IMR-90 (cell line): ENCODE measurements at places on chromosomes 6 and 20. TPM values are rescaled to one million over a fixed set of nuclear protein-coding genes. Genes with fewer than 3 reads are reported as not detected.
A peak's percentile ranks its signal among the peaks of the same experiment; 100 is the strongest.

DNA sequence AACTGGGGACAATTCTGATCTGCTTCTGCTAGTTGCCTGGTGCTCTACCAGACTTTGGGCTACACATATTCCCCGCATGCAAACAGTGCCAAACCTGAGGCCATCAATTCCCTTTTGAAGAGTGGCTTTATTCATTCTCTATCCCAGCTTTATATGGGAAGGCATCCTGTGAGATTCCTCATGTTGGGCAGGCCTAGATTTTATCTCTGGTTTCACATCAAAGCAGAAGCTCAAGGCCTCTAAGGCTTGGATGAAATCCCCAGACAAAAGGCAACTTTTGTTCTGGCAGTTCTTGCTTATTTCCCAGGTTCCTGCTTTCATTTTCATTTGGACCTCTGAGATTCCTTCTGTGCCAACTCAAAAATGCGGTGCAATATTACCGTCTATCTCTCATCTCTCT, 648.8 kb downstream of the QKI start:
- no peak for DNase-seq

- no peak for DNase-seq
Measured at GRCh38 chr20:24739746-24740145, 209.3 kb upstream of the CST7 start.

DNA sequence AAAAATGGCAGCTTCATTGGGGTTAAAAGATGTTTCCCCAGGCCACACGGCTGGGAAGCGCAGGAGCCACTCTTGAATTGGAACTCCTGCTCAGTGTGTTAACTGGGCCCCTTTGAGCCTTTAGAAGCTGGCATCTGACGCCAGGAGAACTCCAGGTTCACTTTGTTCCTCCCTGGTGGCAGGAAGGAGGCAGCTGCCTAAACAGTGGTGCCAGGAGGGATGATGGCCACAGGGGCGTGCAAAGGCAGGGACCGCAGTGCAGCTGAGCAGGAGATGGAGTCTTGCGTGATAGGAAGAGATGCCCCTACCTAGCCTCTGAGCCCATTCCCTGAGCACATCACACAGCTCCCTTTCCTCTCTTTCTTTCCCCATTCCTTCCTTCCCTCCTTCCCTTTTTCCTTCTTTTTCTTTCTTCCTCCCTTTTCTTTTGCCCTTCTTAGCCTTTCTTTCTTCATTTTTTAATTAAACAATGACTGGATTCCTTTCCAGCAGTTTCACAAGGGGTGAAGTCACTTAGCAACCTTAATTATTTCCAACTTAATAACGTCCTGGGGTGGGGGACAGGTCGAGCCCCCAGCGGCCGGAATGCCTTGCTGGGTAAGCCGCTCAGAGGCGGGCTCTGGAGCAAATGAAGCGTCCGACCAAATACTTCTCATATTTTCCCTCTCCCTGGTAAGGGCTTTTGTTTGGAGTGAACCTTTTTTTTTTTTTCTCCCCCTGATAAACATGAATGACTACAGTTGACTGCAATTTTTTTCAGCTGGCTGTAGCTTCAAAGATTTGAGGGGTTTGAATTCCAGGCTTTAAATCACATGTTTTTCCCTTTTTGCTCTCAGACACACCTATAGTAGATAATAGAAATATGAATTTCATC, 20.8 kb upstream of the BMP7 start:
- DNase-seq: no peak

DNA sequence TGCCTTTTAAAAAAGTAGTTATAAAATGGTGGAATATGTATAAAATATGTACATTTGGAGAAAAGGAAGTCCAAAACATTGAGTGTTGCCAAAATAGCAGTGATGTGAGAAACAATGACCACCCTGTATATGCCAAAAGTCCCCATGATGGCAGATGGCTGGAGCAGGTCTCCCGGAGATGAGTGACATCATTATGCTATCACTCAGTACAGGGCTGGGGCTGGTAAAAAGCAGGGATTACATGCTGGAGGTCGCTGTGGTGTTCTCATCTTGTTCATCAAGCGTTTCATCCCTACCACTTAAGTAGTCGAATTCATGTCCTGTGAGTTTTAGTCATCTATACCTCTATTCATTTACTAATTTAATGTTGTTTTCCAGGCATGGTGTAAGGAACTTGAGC, 315.3 kb upstream of the SLC35B3 start:
- no peak for DNase-seq

DNA sequence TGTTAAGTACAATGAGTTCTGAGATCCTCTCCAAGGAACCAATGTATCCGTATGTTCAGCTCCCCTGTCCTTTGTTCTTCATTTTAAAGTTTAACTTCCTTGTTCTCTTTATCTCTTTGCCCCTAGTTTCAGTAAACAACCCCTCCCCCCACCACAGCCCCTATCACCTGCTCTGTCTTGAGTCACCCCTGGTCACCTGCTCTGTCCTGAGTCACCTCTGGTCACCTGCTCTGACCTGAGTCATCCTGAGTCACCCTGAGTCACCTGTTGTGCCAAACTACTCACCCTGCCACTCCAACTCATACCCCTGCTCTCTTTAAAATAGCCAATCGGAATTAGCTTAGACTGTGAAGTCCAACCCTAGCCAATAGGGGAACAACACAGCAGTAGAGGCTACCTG, 288.7 kb upstream of the CDYL start:
- no peak for DNase-seq

DNA sequence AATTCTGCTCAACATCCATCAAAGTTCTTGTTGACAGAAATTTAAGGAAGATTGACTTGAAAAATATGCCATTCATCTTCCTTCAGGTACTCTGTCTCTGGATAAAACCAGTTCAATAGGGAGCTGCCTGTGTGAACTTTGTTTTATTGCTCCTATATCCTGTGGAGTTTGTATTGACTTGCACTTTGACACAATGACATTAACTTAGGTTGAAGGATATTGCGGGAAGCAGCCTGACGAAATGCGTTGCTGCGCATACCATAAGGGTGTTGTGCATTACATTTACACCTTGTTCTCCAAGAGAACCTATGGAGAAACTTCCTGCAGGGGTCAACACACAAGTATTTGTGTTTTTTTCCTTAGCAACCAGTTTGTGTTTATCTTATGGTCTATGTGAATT, 185.4 kb upstream of the GRIK2 start:
- DNase-seq: no peak

DNA sequence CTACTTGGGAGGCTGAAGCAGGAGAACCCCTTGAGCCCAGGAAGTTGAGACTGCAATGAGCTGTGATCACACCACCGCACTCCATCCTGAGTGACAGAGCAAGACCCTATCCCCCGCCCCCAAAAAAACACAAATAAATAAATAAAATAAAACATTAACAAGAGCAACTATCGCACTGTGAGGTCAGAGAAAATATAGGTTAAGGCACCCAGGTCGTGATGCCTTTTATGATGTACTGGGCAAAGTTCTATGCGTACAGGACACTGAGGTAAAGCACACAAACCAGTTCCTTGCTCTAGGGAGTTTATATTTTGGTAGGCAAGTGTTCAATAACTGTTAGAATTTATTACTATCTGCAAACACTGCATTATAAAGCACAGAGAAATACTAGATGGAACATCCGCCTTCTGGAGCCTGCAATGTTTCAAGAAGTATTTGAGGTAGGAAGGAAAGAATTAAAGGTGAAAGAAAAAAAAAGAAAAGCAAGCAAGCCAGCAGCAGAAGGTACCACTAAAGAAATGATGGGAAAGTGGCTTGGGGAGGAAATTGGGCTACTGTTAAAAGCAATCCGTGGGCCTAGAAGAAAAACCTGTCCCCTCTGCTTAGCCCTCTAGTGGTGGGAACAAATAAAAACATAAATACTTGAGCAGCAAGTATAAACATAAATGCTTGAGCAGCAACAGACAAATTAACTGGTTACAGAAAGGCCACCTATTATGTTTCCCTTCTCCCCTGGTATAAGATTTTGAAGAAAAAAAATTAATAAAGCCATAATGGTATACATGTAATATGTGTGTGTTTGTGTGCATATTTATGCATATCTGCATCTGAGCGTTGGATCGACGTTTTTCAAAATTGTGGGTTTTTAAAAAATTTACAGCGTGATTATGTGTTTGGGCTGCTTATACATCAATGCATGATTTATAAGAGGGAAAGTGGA, 128.0 kb downstream of the PHACTR1 start:
- peak; percentile 1 for DNase-seq

- DNase-seq: no peak
Measured at GRCh38 chr6:127538750-127539264, 19.7 kb upstream of the MTCL3 start.

- no peak for DNase-seq
Measured at GRCh38 chr6:25882051-25882496, 8.0 kb upstream of the SLC17A3 start.

DNA sequence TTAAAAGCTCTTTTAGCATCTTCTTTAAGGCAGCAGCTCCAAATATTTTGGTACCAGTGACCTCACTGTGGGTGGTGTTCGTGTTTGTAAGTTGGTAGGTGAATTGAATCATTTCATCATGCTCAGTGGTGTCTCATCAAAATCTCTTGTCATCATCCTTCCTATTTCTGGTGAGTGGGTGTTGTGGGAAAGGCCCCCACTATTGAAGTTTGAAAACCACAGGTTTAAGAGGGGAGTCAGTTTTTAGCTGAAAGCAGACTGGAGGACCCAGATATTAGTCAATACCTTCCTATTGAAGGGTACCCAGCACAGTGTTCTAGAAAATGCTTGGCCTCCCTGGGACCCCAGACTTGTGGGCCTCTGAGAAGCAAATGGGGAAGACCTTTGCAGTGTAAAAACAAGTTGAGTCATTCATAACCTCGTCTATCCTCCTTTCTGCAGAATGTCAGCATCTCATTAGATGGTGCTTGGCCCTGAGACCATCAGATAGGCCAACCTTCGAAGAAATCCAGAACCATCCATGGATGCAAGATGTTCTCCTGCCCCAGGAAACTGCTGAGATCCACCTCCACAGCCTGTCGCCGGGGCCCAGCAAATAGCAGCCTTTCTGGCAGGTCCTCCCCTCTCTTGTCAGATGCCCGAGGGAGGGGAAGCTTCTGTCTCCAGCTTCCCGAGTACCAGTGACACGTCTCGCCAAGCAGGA, 3.7 kb downstream of the PIM1 start:
- DNase-seq: no peak

- DNase-seq: peak; percentile 49
Measured at GRCh38 chr6:143901885-143902750, 37.8 kb downstream of the ZC2HC1B start.

GRCh38 chr6:31568537-31568961, 3.5 kb upstream of the LTA start:
- no peak for DNase-seq

DNA sequence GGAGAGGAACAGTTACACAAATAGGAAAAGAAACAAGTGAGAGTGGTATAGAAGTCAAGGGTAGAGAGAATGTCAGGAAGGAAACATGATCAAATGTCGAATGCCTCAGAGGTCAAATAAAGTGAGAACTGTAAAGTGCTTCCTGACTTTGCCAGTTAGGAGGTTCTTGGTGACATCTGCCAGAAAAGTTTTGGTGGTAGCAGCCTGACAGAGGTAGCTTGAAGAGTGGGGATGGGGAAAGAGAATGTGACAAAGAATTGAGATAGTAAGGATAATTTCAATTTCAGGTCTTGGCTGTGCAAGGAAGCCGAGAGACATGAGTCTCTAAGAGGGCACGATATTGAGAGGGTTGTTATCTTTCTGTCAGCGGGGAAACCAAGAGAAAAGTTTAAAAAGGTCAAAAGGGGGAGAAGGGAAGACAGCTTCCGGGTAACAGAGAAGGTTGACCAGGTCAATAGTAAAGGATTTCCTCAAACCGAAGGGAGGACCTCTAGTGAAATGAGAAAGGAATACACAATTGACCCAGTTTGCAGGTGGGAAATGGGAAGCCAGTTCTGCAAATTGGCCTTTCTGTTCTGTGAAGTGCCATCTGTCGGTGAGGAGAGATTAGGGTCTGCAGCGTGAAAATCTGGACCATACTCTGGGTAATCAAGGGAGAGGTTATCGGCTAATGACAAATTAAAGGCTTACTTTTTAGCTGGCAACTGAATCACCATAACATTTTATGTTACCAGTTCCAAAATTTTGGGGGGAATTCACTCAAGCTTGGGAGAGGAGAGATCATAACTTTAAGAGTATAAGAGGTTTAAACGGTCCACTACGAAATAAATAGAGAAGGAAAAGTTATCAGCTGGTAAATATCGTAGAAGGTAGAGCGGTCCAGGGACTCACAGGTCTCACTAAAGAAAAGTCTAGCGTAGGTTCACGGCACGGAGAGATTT, 973 bp upstream of the BRD2 start:
- DNase-seq: peak; percentile 49

DNA sequence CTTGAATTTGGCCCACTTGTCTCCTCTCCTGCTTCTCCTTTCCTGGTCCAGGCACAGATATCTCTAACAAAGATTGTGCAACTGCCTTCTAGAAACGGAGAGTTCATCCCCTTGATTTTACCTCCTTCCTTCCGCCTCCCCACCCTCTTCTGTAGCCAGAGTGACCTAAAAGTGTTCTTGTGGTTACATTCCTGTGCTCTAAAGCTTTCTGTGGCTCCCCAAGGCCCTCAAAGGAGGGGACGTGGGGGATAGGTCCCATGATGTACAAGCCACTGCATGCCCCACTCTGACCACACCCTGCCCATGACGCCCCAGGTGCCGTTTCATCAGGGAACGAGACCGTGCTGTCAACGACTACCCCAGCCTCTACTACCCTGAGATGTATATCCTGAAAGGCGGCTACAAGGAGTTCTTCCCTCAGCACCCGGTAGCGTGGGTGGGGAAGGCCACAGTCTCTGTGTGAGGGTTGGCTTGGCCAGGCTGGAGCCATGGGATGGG, 8.2 kb downstream of the CDC25B start:
- DNase-seq: no peak

DNA sequence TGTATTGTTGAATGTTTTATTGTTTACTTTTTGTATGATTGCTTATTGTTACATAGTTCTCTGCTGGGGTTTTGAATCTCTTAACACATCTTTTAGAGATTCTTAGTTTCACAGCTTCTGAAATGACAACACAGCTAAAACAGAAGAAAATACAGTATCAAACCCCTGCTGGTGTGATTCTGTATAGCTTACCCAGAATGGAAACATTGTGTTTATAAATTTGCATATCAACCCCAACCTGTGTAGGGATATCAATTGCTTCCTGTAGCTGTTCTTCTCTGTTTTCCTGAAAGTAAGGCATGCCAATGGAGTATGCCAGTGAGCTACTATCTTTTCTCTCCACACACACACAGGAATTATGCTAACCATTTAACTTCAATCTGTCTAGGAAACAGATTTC, 64.3 kb upstream of the ID4 start:
- no peak for DNase-seq

HLA-DQB2 gene
- total RNA-seq: not detected in 2 replicates

SFTA2 gene
- not detected in 2 replicates for total RNA-seq

CHRNA4 gene
- not detected in 2 replicates for total RNA-seq

NKAPL gene
- 0.54 and 0.83 TPM in 2 replicates for total RNA-seq

ZMYND8 gene
- total RNA-seq: 23.6 and 24.0 TPM in 2 replicates

CLPSL2 gene
- total RNA-seq: not detected in 2 replicates

MDFI gene
- total RNA-seq: 0.18 and 0.28 TPM in 2 replicates

ASXL1 gene
- 29.9 and 33.3 TPM in 2 replicates for total RNA-seq

BEND3 gene
- total RNA-seq: 1.8 and 1.9 TPM in 2 replicates

KIF6 gene
- total RNA-seq: under 0.01 TPM in 1 of 2 replicates, not detected in the other

LTB gene
- not detected in 2 replicates for total RNA-seq

MUC22 gene
- not detected in 2 replicates for total RNA-seq

TTLL9 gene
- total RNA-seq: not detected in 2 replicates
